ENCODE measurements at places on chromosomes 5 and 9.

DNA sequence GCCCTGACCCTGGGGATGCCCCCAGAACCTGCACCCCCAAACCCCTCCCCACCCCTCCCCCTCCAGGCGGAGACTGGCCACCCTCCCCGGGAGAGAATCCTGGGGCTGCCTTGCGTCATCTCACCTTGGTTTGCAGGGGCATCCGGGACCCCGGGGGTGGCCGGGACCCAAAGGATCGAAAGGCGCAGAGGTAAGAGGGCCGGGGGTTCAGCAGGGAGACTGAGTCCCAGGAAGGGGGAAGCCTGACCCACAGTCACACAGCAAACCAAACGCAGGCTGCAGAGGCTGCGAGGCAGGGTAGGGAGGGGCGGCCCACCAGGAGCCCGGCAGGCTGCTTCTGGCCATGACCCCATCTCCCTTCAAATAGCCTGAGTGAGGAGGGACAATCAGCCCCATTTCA lies 33.8 kb upstream of the ORM1 start:
- DNase-seq, result no peak

DNA sequence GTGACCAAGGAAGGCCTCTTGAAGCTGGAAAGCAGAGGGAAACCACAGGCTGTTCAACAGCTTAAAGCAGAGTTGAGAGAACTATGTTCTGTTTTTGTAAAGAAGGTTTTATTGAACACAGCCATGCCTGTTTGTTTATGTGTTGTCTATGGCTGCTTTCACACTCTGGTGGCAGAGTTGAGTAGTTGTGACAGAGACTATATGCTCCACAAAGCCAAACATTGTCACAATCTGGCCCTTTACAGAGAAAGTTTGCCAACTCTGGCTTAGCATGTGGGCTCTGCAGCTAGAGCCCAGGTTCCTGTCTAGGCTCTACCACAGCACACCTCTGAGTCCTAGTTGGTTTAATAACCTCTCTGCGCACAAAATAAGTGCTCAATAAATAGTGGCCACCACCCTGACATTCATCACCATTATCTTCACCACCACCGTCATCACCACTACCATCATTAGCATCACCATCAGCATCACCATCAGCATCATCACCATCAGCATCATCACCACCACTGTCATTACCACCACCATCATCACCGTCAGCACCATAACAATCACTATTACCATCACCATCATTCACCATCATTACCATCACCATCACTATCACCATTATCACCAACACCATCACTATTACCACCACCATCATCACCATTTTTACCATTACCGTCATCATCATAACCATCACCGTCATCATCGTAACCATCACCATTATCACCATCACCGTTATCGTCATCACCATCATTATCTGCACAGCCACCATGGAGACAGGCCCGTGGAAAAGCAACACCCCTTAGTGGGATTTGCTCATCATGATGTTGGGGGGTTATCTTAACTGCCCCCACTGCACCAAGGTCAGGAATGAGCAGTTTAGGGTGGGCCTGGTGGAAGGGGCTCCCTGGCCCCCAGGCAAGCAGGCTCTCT lies 18.3 kb downstream of the AKNA start:
- DNase-seq, result no peak

DNA sequence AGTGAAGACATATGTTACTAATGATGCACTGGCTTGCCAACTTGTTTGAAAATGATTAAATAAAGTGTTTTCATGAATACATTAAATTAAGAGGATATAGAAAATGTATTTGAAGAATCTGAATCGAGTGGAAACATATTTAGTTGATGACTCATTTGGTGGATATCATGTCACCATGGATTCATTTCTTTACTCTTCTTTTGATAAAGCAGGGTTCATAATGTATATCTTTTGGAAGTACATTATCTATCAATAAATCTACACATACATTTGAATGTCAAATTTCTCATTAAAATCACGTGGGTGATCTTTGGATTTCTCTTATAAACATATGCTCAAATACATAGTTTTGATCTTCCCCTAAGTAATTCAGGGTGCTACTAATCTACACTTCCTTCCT lies 1148.1 kb upstream of the ACO1 start:
- DNase-seq, result no peak

DNA sequence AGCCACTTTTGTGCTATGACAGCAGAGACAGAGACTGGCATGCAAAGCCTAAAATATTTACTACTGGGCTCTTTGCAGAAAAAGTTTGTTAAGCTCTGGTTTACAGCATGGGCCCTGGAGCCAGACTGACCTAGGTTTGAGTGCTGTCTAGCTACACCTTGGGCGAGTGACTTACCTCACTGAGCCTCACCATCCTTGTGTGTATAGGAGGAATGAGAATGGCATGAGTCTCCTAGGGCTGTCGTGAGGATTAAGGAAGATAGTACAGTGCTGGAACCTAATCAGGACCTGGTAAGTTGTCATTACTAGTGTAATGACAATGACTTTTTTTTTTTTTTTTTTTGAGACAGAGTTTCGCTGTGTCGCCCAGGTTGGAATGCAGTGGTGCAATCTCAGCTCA lies 65.2 kb downstream of the MSX2 start:
- no peak for DNase-seq

GRCh38 chr5:61918611-61919010 lies 387.4 kb upstream of the KIF2A start:
- no peak for DNase-seq

DNA sequence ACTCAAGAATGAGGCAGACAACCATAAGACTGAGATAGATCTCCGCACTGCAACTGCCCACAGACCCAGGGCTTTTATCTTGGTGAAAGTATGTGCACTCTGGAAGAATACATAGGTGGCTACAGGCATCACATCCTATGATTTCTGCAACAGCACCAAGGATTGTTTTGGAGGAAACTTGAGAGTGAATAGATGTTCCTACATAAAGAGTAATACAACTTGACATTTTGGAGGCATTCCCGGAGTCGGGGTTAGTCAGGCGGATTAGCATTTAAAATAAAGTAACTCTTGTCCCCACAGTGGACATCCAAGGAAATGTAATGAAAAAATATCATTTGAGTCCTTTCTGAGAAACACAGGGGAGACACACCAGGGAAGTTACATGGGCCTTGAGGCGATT lies 26.7 kb downstream of the TMEM174 start:
- DNase-seq, result no peak

GRCh38 chr5:84436866-84437265 lies 52.2 kb upstream of the EDIL3 start:
- no peak for DNase-seq

- no peak for DNase-seq
These were observed 4.9 kb upstream of the LCN1 start for GRCh38 chr9:135516132-135516860.

GRCh38 chr5:43006424-43007202 lies 33.5 kb downstream of the ANXA2R start:
- DNase-seq, result no peak

- DNase-seq, result no peak
These were observed 46.8 kb upstream of the ANKRD55 start for GRCh38 chr5:56279979-56280378.

DNA sequence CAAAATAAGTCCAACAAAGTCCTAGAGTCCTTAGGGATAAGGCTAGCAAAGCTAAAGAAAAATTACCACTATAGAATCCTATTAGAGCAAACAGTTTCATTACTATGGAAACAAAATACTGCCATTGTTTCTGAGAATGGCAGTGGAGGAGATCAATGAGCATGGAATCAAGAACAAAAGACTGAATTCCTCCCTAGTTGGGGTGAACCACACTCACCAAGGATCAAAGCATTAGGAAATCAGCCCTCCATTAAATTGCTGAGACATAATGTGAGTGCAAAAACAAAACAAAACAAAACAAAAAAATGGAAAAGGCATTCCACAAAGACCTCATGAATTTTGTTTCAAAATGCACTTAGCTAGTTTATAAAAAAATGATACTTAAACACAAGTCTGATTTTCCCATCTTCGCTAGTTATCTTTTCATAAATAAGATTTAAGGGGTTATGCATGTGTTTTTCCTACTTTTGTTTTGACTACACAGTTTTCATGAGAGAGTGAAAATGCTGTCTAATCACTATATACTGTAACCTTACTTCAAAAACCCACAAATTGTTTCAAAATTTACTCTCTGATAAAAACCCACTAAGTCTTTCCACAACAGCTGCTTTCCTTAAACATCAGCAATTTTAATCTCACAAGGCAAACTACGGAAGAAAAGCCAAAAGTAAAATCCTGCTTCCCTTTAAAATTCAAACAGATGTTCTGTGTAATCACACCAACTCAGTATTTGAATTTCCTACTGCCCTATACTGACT lies 9.7 kb downstream of the SERINC5 start:
- no peak for DNase-seq

- no peak for DNase-seq
These were observed 36.6 kb downstream of the MELK start for GRCh38 chr9:36609306-36609705.

- no peak for DNase-seq
These were observed 107.0 kb upstream of the SMIM23 start for GRCh38 chr5:171678646-171679045.

DNA sequence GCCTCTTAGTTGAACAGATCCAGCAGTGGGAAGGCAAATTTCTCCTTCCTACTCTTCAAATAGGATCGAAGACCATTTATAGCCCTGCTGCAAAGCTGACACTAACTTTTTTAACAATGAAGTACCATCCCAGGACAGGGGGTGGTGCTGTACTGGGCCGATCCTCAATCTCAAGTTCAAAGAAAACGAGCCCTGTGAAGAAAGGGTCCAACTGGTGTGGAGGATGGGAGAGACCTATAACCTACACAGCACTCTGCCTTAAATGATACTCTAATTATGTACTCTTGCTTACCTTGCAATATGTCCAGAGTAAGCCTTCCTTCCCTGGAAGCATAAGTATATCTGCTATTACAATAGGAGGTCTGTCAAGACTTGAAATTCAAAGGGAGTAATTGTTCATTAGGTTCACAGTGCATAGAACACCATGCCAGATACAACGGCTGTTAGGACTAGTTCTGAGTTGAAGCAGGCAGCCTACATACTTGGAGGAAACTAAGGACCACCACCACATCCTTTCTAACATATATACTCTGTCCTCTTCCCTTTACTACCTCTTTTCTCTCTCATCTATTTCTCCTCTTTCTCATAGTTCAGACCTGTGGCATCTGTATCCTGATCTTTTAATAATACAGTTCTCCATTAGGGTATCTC lies 6.2 kb downstream of the ETF1 start:
- no peak for DNase-seq

- DNase-seq, result no peak
These were observed 12.2 kb downstream of the SLC35A4 start for GRCh38 chr5:140576776-140577201.

DNA sequence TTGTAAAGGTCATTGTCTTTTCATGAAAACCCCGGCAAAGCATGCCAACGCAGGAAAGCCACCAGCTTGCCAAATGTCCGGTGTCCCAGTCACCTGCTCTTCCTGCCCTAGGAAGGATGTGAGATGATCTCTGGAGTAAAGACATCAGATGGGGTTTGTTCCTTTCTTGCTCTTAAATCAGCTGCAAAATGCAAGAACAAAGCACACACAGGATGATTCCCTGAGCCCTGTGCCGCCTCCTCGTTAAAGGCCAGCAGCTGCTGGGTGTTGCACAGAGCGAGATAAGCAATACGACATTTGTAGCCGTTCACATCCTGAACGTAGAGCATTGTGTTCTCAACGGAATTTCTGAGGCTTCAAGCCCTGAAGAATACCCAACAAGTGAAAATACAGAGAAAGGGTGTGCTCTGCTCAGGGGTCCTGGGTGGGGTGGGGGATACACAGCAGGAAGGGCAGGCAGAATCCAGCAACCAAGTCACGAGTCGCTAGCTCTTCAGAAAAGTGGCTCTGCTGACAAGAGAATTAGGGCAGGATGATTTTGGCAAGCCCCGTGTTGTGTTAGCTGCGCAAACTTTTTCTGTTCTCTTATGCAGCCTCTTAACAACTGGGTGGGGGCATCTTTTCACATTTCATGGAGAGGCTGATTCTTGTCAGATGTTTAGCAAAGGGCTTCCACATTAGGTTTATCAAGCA lies 229.2 kb upstream of the MAP3K1 start:
- no peak for DNase-seq

DNA sequence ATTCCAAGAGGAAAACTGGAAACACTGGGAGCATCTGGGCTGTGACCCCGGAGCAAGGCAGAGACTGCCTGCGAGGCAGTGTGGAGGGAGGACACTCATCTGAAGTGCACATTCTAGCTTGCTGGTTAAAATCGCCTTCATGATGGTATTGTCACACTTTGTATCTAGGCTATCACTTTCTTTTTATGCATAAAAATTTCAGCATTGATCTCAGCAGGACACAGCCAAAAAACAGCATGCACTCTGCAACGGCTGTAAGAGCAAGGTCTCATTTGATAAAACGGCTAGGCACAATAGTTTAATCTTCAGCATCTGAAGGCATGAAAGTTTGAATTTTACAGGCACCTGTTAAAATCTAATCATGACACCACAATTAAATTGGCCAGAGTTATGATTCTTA lies 110.8 kb upstream of the IRX1 start:
- no peak for DNase-seq

GRCh38 chr9:77896938-77897667 lies 134.5 kb downstream of the GNAQ start:
- peak; percentile 22 for DNase-seq

GRCh38 chr9:112112941-112113681 lies 62.0 kb downstream of the SUSD1 start:
- DNase-seq, result peak; percentile 38

DNA sequence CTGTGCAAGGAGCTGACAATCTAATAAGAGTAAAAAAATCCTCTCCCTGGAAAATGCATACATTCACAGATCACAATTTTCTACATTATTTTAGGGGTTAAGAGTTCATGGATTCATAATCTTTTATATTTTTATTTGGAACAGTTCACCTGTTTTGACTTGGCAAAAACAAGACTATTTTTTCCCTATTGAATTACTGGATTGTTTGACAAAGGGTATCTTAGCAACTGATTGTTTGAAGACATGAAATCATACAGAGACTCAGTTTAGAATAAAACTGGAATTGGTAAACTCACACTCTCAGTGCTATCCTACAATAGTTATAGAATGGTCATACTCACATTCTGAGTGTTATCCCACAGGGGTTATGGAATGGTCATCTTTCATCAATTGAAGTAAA lies 358.2 kb upstream of the PTGER4 start:
- DNase-seq, result no peak

DNA sequence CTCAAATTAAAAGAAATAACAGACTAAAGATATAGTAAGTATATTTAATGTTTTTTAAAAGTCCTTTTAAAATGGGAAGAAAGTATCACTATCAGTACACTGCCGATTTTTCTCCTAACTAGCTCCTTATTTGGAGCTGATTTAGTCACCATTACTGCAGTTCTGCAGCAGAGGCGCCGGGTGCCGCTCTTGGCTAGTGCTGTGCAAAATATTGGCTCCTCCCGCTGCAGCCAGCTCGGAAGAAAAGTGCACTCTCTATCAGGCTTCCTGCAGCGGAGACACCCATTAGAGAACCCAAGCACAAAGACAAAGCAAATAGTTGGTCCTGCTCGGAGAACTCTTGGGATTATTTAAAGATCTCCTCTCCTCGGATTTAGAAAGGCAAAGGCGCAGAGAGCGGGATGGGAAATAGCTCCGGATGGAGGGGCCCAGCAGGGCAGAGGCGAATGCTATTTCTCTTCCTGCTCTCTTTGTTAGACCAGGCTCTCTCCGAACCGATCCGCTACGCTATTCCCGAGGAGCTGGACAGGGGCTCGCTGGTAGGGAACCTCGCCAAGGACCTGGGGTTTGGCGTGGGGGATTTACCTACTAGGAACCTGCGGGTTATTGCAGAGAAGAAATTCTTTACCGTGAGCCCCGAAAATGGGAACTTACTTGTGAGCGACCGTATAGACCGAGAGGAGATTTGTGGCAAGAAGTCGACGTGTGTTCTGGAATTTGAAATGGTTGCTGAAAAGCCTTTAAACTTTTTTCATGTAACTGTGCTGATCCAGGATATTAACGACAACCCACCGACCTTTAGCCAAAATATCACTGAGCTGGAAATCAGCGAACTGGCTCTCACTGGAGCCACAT lies at the start of gene PCDHGB3:
PCDHGB3 (plus strand) TSS at position 249 of the 855 bp plus-strand sequence; CDS start at position 402, 153 bp downstream.
- peak; percentile 83 for DNase-seq

All from GM12865 (cell line).